ENCODE measurements at places on chromosomes 6 and 20.

- DNase-seq: no peak
Observed at GRCh38 chr6:13117570-13117969, 210.8 kb downstream of the TBC1D7 start.

GRCh38 chr6:157170535-157170934 lies 152.8 kb downstream of the TMEM242 start:
- no peak for DNase-seq

DNA sequence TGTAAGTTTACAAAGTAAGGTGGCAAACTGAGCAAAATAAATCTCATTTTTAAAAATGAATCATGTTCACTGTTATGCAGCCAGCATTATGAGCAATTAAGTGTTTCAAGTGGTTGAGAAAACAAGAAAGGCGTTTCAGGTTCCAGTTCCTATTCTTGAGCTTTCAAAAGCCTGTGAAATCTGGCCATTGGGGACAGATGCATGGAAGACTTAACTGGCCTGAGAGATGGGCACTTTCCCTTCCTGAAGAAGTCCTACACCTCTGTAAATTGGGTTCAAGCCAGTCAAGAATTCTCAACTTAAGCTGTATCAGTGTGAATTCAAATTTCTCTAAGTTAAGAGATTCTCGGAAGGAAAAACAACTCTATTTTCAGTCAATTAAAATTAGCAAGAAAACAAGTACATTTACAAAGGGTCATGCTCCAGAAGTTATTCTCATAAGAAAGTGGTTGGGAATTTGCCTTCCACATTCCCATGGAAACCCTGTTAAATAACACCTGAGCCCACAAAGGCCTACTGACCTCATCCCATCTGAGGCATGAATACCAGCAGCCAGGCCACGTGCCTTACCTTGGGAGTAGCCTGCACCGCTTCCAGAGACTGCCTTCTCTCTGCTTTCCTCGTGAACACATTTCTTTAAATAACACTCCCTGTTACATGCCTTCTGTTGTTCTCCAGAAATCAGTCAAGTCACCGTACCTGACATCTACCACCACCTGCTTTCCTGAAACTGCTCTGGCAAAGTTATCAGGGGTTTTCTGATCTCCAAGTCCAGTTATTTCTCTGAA lies 19.4 kb downstream of the MAP3K5 start:
- DNase-seq: no peak

DNA sequence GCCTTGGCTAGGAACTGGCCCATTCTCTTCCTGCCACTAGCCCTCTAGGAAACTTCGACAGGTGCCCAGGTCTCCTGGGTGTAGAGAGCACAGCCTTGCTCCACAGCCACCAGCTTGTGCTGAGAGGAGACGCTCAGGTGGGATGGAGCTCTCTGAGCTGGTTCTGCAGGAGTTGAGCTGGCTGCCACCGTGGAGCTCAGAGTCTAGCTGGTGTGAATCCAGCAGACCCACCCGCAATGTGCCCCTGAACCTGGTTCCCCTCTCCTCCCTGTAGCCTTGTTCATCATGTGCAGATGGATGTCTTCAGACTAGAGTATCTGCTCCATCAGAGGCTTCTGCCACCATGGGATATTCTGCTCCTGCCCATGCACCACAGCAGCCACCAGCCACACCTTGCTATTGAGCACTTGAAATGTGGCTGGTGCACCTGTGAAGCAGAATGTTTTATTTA lies 222.5 kb downstream of the SYNDIG1 start:
- DNase-seq: no peak

GRCh38 chr6:161010418-161010817 lies 18.8 kb downstream of the MAP3K4 start:
- no peak for DNase-seq

DNA sequence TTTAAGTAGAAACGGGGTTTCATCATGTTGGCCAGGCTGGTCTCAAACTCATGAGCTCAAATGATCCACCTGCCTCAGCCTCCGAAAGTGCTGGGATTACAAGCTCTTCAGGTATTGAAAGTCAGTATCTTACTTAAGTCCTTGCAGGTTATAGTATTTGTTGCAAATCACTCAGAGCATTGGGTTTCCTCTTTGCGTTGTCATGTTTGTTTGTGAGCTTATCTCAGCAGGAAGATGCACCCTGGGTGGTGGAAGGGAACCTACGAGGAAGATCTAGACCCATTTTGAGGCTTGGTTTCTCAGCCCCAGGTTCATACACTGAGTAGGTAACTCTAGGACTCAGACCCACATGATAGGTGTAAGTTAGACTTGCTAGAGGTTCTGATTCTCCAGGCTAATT lies 18.6 kb downstream of the MYH7B start:
- DNase-seq: no peak

- no peak for DNase-seq
Observed at GRCh38 chr20:259981-260380, 2.5 kb downstream of the DEFB132 start.

DNA sequence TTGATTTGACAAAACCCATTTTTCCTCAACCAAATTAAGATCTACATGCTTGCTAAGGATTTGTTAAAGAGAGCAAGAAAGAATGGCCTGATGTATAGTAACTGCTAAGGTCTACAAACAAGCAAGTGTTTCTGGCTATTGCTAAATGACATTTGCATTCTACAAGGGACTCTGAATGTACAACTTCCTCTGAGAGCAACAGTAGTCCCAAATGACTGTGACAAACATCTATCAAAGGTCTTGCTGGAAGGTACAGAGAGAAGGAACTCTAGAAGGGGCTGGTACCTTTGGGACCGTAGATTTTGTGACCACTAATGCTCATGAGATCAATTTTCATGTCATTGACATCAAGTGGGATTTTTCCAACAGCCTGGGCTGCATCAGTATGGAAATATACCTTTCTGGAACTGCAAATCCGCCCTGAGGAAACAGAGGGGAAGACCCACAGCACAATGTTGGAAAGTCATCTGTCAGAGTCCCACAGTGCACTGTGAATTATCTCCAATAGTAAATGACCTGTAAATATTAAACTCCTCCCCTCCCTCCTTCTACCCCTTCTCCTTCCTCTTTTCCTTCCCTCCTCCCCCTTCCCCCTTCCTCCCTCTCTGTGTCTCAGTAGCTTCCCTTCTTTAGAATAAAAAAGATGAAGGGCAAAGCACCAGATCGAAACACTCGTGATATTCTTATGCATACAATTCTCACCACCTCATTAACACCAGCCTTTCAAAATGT lies 15.9 kb upstream of the CPNE1 start:
- DNase-seq: no peak

DNA sequence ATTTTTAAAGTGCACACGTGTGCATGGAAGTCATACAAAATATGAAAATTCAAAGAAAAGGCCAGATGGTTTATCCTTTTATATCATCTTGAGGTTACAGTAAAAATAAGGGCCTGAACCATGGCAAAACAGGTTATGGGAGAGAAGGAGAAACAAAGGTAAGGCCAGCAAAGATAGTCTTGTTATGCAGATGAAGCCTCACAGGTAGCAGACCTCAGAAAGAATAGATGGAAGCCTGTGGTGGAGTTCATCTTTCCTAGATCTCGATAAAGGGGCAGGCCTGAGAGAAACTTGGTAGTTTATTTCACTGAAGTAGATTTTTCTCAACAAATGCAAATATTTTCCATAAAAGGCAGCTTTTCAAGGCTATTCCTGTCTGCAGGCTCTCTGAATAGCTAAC lies 693.8 kb downstream of the KHDRBS2 start:
- no peak for DNase-seq

- no peak for DNase-seq
Observed at GRCh38 chr20:6819599-6819998, 52.1 kb downstream of the BMP2 start.

DNA sequence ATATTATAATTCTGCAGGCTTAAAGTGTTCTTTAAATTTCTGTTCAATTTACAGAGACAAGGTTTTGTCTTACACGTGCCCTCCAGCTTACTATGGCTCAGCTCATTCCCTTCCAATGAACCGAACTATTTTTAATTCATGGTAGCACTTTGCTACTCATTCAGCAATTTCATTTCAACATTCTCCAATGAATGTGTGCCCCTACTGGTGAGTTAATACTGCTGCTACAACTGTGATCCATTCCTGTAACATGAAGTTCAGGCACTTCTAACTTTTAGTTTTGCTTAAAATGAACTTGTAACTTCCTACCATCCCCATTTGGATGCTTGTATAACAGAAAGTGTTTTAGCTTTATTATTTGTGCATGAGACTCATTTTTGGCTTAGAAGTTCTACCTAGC lies 99.7 kb downstream of the F13A1 start:
- DNase-seq: no peak

DNA sequence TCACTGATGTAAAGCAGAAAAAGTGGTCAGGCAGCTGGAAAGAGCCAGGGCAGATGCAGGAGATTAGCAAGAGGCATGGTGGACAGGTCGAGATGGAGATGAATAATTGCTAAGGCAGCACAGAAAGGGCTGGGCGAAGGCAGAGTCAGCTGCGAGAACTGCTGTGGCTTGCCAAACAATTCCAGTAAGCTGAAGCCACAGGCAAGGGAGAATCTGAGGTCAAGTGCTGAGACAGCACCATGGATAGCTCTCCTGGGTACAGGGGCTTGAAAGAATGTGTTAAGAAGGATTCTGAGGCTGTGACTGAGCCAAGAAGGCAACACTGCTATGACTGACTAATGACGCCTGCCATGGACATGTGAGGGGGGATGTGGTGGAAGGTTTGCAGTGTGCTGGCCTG lies 220.8 kb upstream of the FOXA2 start:
- no peak for DNase-seq

DNA sequence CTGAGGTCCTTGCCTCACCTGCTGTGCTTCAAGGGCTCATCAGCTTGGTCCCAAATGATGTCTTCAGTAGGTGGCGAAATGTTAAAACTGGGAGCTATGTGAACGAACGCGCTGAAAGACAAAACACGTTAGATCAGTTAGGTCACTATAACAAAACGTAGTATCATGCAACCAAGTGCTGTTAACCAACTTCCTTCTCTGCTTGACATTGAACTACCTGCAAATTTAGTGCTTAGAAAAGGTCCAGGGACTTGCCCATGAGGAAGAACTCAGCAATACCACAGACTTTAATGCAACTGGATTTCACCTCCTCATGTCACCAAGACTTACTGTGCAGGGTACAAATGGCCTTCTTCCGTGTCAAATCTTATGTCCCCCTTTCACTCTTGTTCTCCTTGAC lies 24.8 kb downstream of the BACH2 start:
- no peak for DNase-seq
